NCI-H2081 treated with DMSO at 0.1 percent for 48 hours (cell line): ENCODE measurements at places on chromosomes 13 and 19.

- DNase-seq = no peak
These were observed 153.5 kb downstream of the DLEU7 start for GRCh38 chr13:50690006-50690405.

DNA sequence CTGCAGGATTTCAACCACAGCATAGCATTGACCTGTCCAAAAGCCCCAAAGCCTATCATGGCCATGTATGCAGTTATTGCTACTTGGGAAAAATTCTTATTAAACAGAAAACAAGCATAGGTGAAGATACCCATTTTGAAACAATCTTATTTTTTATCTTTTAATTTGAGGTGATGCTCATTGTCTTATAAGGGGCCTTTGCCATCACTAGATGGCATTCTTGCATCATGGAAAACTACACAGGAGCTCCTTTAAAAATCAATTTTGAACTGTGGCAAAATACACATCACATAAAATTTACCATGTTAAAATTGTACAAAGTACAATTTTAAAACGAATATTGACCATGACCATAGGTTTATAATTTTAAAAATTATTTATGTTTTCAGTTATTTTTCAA, 38.9 kb upstream of the ZNF835 start:
- no peak for DNase-seq

- DNase-seq = no peak
These were observed 907 bp downstream of the KDELR1 start for GRCh38 chr19:48390188-48391099.

DNA sequence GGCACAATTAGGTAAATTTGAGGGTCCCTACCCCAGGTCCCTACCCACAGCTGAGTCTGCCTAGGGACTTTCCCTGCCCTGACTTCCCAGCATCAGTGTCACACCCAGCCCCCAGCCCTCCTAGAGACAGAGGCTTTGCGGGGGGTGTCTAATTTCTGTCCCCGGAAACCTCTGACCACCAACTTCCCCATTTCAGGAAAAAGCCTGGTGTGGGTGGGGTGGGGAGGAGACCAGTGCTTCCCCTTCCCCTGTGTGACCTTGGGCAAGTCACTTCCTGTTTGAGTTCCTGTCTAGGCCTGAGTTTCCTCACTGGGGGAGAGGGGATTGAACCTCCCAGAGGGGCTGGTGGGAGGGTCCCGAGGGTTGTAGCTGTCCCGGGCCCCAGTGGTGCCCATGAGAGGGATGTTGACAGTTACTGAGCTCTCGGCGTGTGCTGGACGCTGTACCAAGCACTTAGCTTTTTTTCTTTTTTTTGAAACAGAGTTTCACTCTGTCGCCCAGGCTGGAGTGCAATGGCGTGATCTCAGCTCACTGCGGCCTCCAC, 7.9 kb downstream of the VASP start:
- DNase-seq = no peak

GRCh38 chr13:45626731-45627374, 11.3 kb upstream of the ERICH6B start:
- DNase-seq = no peak

DNA sequence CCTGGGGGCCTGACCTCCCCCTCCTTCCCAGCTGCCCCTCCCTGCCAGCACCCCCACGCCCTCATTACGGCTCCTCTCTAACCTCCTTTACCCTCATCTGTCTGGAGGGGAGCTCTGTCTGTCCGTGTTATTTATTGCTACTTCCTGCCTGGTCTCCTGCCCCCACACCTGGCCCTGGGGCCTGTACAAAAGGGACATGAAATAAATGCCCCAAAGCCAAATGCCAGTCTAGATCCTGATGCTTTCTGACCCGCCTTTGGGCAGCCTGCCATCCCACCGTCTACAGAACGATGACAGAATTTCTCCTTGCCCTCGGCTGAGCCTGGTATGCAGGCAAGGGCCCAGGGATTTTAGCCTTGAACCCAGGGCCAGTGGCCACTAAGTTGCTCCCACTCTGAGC, 15.4 kb upstream of the CD22 start:
- DNase-seq = no peak
